ENCODE measurements at places on chromosomes 13 and 19.

GRCh38 chr19:45163751-45164460, 3.1 kb upstream of the NKPD1 start:
- DNase-seq: no peak

GRCh38 chr19:32372726-32373517, 27.5 kb downstream of the ZNF507 start:
- DNase-seq: no peak

- DNase-seq: no peak
Measured at GRCh38 chr13:28329395-28330158, 165.4 kb downstream of the FLT1 start.

DNA sequence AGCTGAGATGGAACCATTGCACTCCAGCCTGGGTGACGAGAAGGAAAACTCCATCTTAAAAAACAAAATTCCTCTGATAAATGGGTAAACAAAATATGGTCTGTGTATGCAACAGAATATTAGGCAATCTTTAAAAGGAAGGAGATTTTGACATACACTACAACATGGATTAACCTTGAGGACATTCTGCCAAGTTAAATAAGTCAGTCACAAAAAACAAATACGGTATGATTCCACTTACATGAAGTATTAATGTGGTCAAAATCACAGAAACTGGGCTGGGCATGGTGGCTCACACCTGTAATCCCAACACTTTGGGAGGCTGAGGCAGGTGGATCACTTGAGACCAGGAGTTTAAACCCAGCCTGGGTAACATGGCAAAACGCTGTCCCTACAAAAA, 3.0 kb upstream of the ZNF444 start:
- DNase-seq: no peak

DNA sequence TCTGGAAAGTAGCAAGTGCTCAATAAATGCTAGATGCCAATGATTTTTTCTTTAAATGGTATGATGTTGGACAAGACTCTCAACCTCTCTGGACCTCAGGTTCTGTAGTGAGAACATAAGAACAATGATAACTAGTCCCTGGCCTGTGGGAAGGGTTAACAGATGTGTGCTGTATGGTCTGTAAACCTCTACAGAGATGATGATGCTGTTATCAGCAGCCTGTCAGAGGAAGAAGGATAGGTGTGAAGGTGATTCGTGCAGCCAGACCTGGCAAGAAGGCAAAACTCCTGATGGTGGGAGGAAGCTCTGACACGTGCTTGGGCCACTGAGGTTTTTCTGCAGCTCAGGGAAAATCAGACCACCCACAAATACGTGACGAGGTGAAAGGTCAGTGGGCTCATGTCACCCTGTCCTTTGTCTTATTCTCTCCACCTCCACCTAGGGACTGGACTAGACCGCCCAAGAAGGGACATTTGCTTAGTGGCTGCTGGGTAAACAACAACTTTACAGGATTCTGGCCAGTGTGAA, 36.7 kb upstream of the UBL3 start:
- no peak for DNase-seq

DNA sequence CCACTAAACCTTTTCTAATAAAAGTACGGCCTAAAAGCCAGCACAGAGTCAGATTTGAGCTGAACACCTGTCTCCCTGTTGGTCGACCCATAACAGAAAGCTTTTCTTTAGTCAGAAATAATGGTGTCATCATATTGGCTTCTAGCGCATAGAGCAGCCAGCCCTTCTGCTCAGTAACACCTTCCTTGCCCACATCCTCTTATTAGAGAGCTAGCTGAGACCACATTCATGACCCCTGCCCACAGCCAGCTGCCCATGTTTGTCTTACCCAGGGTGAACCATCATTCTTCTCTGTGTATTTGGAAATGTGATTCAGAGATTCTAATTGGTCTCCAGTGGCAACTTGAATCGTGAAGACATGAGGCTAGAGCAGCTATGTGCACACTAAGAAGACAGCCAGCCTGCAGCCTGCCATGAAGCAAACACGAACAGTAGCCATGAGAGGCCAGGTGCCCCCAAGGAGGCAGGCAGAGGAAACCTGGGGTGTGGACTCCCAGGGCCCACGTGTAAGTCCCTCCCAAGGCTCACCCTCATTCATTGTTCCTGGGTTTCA, 82.3 kb upstream of the PDCD5 start:
- DNase-seq: no peak

DNA sequence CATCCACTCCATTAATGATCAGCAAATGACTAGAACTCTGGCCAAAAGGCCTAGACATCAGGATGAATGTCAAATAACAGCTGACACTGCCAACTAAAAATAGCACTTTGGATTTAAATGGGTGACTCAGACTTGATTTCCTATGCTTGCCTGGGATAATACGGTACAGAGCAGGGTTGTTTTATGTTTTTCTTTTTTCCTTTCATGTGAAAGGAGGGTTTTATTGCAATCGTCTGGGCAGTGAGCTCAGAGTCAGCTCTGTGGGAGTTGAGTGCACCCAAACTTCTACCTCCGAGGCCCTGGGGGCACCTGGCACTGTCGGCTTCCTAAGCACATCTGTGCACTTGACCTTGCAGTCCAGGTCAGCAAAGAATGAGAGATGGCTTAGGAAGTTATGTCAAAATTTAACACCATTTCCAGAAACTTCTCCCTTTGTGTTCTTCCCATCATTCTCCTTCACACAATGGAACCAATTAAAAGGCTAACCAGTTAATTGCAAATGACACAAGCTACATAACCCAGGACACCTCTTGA, 134.1 kb downstream of the LACC1 start:
- DNase-seq: no peak

- DNase-seq: no peak
Measured at GRCh38 chr19:6011794-6012193, 33.9 kb upstream of the RANBP3 start.

GRCh38 chr19:50352242-50352641, 13.2 kb downstream of the NAPSA start:
- DNase-seq: no peak

- DNase-seq: no peak
Measured at GRCh38 chr13:99307247-99307646, at the start of gene GPR183. Gene GPR183, minus strand, starts transcription at chr13:99307399. Its CDS starts 11,254 bp downstream, at chr13:99296145.

DNA sequence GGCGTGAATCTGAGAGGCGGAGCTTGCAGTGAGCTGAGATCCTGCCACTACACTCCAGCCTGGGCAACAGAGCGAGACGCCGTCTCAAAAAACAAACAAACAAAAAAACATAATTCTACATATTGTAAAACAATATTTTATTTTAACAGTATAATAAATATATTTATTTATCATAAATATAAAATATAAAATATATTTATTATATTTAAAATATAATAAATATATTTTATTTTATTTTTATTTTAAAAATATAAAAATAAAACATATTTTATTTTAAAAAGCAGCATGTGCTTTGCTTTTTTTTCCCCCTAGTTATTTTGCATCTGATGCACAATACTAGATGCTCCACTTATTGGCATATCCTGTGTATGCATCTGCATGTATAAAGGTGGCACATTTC, 1634.6 kb upstream of the PCDH20 start:
- DNase-seq: no peak

DNA sequence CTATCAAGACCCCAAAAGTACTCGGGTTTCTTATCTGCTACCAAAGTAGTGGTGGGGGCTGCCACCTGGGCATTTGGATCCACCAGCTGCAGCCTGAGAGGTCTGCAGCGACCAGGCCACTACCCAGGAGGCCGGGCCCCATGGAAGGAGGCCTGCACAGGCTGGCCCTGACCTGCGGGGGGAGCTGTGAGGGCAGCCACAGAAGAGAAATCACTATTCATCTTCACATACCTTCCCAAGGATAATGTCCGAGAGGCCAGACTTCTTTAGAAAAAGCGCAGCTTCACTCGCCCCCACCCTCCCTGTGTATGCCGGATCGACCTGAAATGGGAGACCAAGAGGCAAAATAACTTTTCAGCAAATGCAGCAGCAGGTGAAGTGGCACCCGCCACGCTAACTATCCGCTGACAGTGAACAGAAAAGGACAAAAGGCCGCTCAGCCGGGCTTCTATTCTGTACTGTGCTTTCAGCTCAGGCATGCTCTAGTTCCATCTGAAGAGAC, 30.1 kb downstream of the EPS15L1 start:
- no peak for DNase-seq

DNA sequence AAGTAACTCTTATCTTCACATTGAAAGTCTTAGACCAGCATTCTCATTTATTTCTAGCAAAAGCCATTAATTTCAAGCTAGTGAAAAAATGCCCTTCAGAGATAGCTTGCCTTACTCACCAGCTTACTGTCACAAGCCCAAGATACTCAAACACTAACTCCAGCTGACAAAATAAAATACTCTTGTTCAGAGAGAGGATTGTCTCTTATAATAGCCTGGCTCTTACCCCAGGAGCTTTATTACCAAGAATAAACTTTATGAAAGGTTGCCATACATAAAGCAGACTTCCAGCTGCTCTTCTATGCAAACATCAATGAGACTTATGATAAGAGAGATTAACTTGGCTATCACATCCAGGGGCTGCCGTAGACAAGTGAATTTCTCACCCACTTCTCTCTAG, 53.6 kb downstream of the XPO4 start:
- DNase-seq: no peak

GRCh38 chr19:13840305-13841085, 36.4 kb upstream of the NANOS3 start:
- no peak for DNase-seq

GRCh38 chr19:39927076-39927475, 7.4 kb downstream of the FCGBP start:
- DNase-seq: no peak

All from NCI-H1694 (cell line).